ENCODE measurements at places on chromosomes 7 and 10.
A peak's percentile ranks its signal among the peaks of the same experiment; 100 is the strongest.

- no peak for DNase-seq
These were observed 2.8 kb downstream of the GFRA1 start for GRCh38 chr10:116270126-116270770.

GRCh38 chr7:33685981-33686683, 219.2 kb upstream of the BMPER start:
- peak; percentile 88 for DNase-seq

GRCh38 chr10:36880898-36881297, 244.5 kb upstream of the ANKRD30A start:
- DNase-seq = no peak

- DNase-seq = no peak
These were observed 84.5 kb downstream of the PRKG1 start for GRCh38 chr10:51158832-51159231.

- DNase-seq = no peak
These were observed 441.4 kb downstream of the DPP6 start for GRCh38 chr7:154493594-154493993.

- DNase-seq = no peak
These were observed 350.4 kb upstream of the ETV1 start for GRCh38 chr7:14339861-14340260.

DNA sequence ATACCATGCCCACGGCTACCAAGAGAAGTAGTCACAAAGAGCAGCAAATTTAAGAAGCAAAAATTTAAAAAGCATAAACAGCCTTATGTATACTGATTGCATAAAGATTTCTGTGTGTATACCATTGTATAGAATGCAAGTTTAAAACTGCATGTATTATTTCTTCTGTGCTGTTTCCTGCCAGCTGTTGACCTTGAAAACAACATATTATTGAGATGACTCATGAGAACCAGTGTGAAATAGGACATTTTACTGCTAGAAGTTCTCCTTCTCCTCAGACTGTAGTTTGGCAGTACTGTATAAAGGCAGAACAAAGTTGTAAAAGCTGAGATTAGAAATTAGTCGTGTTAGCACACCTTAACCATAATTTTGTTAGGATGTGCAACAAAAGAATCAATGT, 42.3 kb upstream of the SGCE start:
- DNase-seq = no peak

- peak; percentile 82 for DNase-seq
These were observed 53.1 kb downstream of the CUX1 start for GRCh38 chr7:101870361-101871062.

GRCh38 chr7:44983742-44984477, 5.1 kb upstream of the MYO1G start:
- DNase-seq = no peak

DNA sequence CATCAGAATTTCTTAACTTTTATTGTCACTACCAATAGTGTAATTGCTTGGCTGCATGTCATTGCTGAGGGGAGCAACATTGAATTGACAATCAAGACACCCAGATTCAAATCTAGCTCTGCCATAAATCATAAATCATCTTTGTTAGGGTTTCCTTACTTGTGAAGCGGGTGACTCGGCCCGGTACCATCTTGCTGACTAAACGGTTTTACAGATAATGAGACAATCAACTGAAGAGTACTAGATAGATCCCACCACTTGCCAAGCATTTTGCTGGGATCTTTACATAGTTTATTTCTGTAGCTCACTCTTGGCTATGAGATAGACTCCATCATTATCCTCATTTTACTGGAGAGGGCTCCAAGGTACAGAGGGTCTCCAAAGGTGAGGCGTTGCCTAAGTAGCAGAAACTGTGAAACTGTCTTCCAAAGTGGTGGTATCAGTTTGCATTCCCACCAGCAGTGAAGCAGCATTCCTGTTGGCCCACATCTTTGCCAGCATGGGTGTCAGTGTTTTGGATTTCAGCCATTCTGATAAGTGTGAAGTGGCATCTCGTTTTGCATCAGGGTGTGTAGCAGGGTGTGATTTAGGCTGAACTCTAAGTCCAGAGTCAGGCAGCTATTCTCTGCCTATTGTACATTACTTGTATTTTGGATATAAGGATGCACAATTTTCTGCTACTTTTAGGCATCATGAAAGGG, 168.7 kb upstream of the BMPER start:
- no peak for DNase-seq

- DNase-seq = no peak
These were observed 123.9 kb downstream of the PRKG1 start for GRCh38 chr10:51198170-51198569.

DNA sequence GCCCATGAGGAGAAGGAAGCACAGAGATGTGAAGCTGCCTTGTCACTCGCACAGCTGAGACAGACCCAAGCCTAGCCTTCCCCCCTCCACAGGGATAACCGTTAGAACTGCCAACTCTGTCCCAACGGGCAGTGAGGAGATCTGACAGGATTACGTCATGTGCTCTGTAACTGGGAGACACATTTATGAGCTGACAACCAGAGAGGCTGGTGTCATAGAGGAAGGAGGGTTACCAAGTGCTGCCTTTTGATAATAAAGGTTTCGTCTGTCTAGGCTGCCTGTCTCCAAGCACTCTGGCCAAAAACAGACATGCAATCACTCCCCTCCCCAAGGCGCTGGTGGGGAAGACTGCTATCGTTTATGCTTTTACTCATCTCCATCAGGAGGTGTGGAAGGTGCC, 165.9 kb downstream of the PLXNA4 start:
- no peak for DNase-seq

- DNase-seq = no peak
These were observed 173.8 kb downstream of the PARD3 start for GRCh38 chr10:34641147-34641912.

DNA sequence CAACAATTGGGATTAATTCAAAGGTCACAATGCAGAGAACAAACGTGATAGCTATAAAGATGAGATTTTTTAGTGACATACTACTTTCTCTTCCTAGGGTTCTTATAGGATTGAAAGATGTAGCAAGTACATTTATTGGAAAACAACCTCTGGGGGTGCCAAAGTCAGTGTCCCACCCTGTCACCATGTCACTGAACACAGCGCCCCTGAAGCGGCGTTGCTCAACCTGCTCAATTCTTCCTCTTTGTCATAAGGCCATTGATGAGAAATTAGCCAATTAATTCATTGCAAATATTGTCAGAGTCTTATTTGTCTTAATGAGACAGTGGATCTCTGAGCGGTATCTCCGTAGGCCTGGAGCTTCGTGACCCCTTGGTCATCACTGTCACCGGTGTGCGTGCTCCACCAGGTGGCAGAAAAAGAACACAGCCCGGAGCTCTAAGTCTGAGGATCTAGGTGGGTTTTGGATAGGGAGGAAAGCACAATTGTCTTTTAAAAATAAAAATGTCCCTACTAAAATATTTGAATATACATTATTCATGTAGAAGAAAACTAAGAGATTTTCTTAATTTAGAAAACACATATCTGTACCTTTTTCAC, 362.6 kb downstream of the PAXIP1 start:
- no peak for DNase-seq

- DNase-seq = no peak
These were observed 891.2 kb downstream of the PCDH15 start for GRCh38 chr10:53909791-53910190.

DNA sequence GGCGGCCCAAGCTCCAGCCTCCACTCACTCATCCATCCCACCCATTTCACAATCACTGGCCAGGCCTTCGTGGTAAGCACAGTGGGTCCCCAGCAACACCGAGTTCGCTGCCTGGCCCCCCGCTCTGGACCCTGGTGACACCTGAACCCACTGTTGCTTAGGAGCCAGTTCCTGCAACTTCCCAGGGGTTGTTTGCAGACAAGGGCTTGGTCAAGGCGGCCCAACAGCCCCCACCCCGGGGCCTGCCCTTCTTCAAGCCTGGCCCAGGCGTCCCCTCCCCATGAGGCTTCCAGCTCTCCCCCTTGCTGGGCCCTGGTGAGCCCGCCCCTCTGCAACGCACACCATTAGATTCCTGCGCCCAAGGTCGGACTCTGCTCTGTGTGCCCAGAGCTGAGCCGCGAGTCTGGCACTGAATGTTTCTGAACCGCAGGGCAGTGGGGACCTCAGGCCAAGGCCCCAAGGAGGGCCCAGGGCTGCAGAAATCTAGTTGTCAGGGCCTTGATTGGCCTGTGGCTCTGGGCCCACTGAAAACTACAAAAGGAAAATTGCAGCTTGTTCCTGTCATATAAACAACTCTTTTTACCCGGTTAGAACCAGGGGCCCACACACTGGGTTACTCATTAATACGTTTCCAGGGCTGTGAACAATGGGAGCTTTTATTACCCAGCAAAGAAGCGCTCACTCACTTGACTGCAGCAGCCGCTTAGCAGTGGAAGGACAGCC, 2.1 kb upstream of the COX19 start:
- no peak for DNase-seq

GRCh38 chr10:84205853-84206525, 11.7 kb downstream of the CDHR1 start:
- no peak for DNase-seq

GRCh38 chr7:111082351-111082750, 8.6 kb upstream of the LRRN3 start:
- no peak for DNase-seq

GRCh38 chr10:32072025-32072800, 16.0 kb upstream of the KIF5B start:
- no peak for DNase-seq

- DNase-seq = no peak
These were observed 19.2 kb downstream of the MMRN2 start for GRCh38 chr10:86938260-86938659.

Data from NCI-H510A treated with DMSO at 0.1 percent for 48 hours (cell line).